ENCODE measurements at places on chromosomes 3 and 15. TPM values are rescaled to one million over a fixed set of nuclear protein-coding genes. Genes with fewer than 3 reads are reported as not detected.

Gene CCRL2
- total RNA-seq, result not detected

Gene CAMK2N2
- 0.33 TPM for total RNA-seq

Gene LMOD3
- total RNA-seq, result not detected

Gene ZNF35
- 16.4 TPM for total RNA-seq

Gene ISLR
- total RNA-seq, result not detected

Gene CTXN2
- not detected for total RNA-seq

Gene FBXL22
- total RNA-seq, result not detected

Gene NOP10
- total RNA-seq, result 327 TPM

Gene PPP1R14D
- not detected for total RNA-seq

Gene IL17RD
- 1.2 TPM for total RNA-seq

Gene GOLGA6L4
- total RNA-seq, result 0.93 TPM

Gene CCNB2
- total RNA-seq, result 19.6 TPM

Gene GPR27
- 0.15 TPM for total RNA-seq

Gene LDHAL6B
- not detected for total RNA-seq

Gene ZNF592
- total RNA-seq, result 10.0 TPM

Gene CADM2
- 0.36 TPM for total RNA-seq

Gene CFAP44
- 3.0 TPM for total RNA-seq

Gene FAM107A
- total RNA-seq, result not detected

Gene CCDC39
- total RNA-seq, result not detected

Gene NCKIPSD
- 11.9 TPM for total RNA-seq

Gene GPR15
- total RNA-seq, result not detected

Gene SPINK8
- not detected for total RNA-seq

Gene KBTBD12
- not detected for total RNA-seq

Gene NME9
- under 0.01 TPM for total RNA-seq

Gene TMEM45A
- total RNA-seq, result 7.9 TPM

Gene DOCK3
- not detected for total RNA-seq

Gene CCDC54
- total RNA-seq, result not detected

Gene CCR3
- not detected for total RNA-seq

Gene CPLX3
- not detected for total RNA-seq

Gene ACP3
- total RNA-seq, result 0.36 TPM

Gene PRTG
- 13.3 TPM for total RNA-seq

Gene COL8A1
- 3.4 TPM for total RNA-seq

Gene GOLGA8N
- total RNA-seq, result 1.5 TPM

Gene HESX1
- total RNA-seq, result not detected

Gene UACA
- 33.3 TPM for total RNA-seq

Gene HEXA
- 107 TPM for total RNA-seq

Gene MFGE8
- total RNA-seq, result 78.5 TPM

Gene PTPRG
- total RNA-seq, result 57.1 TPM

Gene ECE2
- not detected for total RNA-seq

Gene MYRIP
- 0.73 TPM for total RNA-seq

Gene MYD88
- total RNA-seq, result 21.1 TPM

Gene ASTE1
- 5.2 TPM for total RNA-seq
